ENCODE measurements at places on chromosomes 13 and 19.
A peak's percentile ranks its signal among the peaks of the same experiment; 100 is the strongest.

GRCh38 chr19:52343548-52343947 is 7.5 kb downstream of the ZNF610 start:
- DNase-seq: no peak

DNA sequence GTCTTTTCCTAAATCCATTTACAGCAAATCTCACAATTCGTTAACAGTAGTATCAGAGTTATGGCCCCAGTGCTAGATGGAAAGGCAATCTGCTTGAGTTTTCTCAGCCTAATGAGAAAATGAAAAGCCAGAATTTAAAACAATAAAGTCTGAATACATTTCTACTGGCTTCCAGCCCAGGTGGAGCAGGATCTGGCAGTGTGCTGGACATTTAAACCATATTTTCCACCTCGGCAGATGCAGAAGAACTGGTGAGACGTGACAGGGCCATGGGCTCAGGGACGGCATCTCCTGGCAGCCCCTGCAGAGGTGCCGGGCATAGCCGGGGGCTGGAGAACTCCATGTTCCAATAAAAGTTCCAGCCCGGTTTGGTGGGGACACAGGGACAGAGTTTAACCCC is 7.1 kb downstream of the SMIM7 start:
- DNase-seq: no peak

- DNase-seq: no peak
Measured at GRCh38 chr19:49125025-49125731, 5.8 kb downstream of the PPFIA3 start.

- DNase-seq: no peak
Measured at GRCh38 chr13:70051531-70051930, 56.1 kb upstream of the ATXN8OS start.

GRCh38 chr13:46154136-46154801 is 27.7 kb downstream of the LCP1 start:
- peak; percentile 67 for DNase-seq

GRCh38 chr13:110638814-110639806 is 23.8 kb downstream of the NAXD start:
- no peak for DNase-seq

DNA sequence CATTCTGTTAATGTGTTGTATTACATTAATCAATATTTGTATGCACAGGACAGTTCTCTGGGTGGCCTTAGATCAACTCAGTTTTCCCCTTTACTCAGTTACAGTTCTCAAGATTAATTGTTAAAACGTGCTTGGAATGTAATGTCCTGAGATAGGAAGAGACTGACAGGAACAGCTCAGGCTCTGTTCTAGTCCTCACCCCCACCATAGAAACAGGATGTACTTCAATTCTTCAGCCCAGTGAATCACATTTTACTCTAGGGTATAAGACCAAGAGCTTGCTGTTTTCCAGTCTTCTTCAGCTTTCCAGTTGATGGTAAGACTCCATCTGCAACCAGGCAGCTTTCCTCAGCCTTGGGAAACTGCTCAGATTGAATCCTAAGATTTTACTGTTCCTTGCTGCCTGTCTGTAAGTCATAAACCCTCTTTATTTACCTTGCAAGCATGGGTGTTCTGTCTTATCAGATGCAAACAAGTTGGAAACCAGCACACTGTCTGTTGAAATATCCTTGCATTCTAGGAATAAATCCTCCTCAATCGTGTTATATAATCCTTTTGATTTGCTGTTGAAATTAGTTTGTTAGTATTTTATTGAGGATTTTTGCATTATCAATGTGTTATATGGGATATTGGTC is 836.9 kb upstream of the PCDH9 start:
- no peak for DNase-seq

- DNase-seq: no peak
Measured at GRCh38 chr19:58555369-58555885, 522 bp upstream of the CHMP2A start.

GRCh38 chr19:14023404-14024235 is 4.3 kb upstream of the RLN3 start:
- no peak for DNase-seq

- no peak for DNase-seq
Measured at GRCh38 chr19:16837035-16837362, 7.8 kb downstream of the SIN3B start.

GRCh38 chr19:6235031-6235951 is 44.5 kb downstream of the MLLT1 start:
- DNase-seq: no peak

DNA sequence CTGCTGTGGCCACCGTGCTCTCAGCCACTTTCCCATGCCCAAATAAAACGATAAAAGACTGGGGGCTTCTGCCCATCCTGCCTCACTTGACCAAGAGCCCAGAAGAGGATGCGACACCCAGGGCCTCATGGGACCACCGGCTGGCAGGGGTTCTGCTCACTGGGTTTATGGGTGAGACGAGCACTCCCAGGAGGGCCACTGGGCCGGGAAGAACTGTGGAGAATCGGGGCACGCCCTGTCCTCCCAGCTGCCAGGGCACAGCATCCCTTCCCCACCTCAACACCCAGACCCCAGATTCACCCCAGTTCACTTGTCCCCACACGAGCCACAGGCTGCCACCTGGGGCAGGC is 4.7 kb upstream of the F10 start:
- no peak for DNase-seq

DNA sequence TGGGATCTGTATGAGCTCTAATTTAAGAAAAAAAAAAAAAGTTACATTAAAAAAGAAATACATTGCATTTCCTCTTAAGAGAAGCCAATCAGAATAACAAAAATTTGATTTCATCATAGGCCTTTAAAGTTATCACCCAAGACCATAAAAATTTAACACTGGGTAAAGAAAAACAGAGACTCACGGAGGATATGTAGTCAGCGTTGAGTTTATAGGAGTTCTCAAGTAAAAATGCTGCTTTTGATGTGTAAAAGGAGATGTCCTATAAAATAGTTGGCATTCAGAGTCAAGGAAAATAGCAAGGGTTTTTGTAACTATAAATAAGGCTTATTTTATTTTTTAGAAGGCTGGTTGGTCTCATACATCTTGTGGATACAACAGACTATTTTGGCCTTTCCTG is 191.1 kb downstream of the EFNB2 start:
- DNase-seq: no peak

- DNase-seq: no peak
Measured at GRCh38 chr19:31181535-31181934, 167.7 kb downstream of the TSHZ3 start.

DNA sequence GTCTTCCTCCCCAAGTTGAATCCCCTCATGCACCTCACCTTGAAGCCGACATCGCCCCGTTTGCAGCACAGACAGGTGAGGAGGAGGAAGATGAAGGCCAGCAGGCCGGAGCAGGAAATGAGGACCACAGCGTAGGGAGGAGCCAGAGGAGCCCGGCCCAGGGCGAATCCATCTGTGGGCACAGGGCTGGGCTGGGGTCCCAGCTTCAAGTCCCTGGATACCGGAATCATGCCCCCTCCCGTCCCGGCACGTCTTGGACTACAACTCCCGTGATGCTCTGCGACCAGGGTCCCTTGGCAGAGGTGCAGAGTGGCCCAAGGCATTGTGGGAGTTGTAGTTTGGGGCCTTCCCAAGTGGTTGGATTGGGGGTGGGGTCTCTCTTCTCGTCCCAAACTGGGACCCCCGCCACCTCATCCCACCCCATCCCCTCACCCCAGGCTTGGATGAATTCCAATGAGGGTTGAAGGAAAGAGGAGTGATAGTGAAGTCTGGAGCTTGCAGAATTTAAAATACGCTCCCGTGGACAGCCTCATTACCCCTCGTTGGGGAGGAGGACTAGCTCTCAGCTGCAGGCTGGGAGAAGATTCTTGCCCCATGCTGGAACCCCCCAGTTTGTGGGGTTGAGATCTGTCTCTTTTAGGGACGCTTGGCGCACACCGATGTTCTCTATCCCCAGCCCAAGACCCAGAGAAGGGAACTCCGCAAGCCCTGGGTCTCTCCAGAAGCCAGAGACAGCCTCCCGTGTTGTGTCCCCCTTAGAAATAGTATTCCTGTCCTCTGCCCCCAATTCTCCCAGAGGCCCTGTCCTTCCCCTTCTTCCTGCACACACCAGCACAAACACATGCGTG is 990 bp downstream of the LMTK3 start:
- no peak for DNase-seq

DNA sequence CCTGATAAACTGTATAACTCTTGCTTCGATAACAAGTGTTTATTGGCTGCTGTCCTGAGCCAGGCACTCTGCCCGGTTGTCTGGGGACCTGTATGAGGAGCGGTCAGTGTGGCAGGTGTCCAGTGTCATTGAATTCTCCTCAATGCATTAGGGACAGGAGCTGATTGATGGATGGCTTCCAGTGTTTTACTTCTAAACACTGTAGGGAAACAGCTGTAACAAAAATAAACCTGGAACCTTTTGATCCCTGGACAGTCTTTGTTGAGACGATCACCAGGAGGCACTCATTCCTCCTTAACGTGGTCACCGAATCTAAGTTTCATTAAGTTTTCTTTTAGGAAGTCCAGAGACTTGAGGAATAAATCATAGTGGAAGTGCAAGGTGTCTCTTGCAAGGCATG is 17.9 kb downstream of the UBAC2 start:
- no peak for DNase-seq

DNA sequence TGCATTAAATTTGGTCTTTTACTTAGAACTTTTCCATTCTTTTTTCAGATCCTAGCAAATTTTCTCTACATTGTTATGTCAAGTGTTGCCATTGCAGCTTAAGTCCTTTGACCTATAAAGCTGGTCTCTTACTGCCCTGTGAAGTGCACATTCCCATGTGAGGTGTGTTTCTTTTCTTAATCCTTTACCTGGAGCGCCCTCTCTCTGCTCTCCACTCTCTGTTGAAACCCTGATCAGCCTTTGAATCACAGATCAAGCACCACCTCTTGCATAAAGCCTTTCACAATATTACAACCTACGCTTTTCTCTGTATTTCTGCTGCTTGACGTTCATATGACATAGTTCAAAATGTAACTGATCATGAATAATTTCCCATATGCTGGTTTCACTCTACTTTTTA is 84.8 kb downstream of the PCDH17 start:
- DNase-seq: no peak

- no peak for DNase-seq
Measured at GRCh38 chr13:31540281-31540680, 199.0 kb upstream of the RXFP2 start.

DNA sequence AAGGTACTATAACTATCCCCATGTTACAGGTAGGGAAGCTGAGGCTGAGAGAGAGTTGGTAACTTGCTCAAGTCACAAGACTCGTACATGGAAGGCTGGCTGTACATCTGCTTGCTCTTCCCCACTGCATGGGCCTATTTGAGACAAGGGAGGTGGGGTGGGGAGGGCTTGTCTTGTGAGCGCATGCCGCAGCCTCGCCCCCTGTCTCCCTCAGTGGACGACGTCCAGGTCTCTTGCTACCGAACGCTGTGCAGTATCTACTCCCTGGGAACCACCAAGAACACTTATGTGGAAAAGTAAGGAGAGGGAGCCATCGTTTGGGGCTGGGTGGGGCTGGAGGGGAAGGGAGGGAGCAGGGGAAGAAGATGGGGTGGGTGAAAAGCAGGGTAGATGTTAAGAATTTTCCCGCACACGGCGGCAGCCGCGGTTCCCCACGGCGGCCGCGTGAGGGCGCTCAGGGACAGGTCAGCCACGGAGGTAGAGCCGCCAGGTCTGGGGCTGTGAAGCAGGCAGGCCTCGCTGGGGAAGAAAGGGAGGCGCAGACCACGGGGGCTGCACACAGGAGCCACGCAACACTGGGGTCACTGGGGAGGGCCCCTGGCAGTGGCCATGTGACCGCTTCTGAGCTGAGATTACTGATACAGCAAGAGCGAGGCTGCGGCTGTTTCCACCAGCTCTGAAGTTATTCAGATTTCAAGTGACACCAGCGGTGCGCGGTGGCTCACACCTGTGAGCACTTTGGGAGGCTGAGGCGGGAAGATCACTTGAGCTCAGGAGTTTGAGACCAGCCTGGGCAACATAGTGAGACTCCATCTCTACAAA is 81.5 kb downstream of the RYR1 start:
- DNase-seq: peak; percentile 29

DNA sequence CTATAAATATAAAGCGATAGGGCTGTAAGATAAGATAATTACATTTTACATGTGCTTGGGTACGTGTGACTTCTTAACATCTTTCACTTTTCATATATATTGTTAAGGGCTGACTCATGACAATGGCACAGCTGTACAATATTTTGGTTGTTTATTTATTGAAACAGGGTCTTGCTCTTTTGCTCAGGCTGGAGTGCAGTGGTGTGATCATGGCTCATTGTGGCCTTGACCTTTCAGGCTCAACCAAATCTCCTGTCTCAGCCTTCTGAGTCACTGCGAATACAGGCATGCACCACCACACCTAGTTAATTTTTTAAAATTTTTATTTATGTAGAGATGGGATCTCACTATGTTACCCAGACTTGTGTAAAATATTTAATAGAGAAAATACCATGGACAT is 2532.4 kb upstream of the PCDH20 start:
- no peak for DNase-seq

DNA sequence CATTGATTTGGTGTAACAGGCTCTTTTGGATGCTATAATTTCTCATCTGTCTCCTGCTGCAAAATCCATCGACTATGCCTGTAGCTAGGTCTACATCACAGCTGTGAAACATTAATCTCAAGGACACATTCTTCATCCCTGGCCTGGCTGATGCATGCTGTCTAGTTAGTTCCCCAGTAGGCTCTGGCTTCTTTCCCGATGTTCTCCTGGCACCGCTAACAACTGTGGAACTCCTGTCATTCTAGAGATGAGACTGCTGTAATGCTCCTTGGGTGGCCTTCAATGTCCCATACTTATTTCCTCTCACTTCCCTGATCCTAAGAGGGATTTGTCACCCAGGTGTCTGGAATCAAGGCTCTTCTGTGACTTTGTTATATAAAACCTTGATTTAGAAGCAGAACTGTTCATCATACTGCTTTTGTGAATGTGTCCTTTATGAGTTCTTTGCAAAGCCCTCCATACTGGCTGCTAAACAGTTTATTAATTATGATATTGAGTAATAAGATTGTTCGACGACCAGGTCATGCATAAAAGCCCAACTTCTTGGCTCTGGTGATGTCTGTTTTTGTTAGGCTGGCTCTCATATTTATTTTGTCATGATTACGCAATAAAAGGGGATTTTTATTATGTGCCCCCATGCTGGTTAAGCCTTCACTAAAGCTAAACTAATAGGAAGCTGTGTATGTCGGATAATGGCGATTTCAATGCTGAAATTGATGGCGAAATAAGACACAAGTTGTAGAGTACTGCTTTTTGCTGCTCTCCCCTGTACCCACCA is 227.5 kb downstream of the DCT start:
- no peak for DNase-seq

DNA sequence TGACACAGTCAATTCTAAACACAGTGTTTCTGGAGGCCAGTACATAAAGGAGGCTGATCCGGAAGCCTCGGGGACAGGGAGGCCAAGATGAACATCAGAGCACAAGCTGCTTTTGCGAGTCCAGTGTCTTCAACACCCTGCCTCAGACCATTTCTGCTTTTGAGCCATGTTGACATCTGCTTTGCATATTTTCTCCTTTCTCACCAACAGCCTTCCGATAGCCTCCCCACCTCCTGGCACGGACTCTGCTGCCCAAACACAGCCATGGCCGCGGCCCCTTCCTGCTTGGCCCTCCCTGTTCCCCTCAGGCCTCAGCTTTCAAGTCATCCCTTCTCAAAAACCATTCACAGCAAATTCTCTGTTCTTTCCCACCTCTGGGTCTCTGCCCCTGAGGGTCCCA is 3.6 kb downstream of the LRRC25 start:
- no peak for DNase-seq

- DNase-seq: no peak
Measured at GRCh38 chr13:113403255-113404104, 39.5 kb upstream of the GRTP1 start.

Data from retinal pigment epithelial cell (primary cell).